ENCODE measurements at places on chromosomes 4 and X. TPM values are rescaled to one million over a fixed set of nuclear protein-coding genes. Genes with fewer than 3 reads are reported as not detected.

TIMM17B gene
- 96.8 TPM for total RNA-seq

ARR3 gene
- total RNA-seq: not detected

SULT1B1 gene
- 0.27 TPM for total RNA-seq

GABRG1 gene
- not detected for total RNA-seq

ZNF157 gene
- total RNA-seq: not detected

DNA sequence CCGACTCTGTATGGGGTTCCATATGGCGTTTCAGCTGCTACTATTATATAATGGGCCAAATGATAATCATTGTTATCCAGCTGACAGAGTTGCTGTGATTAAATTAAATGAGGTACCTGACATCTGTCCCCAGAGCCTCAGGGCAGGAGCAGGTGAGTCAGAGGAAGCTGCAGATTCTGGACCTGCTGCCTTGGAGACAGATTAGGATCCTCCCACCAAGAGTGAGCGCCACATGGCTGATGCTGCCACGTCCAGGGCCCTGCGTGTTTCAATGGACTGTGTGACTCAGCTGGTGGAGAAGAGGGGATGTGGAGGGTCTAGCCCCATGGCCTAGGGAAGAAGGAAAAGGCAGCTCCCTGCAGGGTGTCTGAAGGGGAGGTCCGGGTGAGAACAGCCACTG, 28.3 kb upstream of the UXT start:
- no peak overlapping the region for H3K27ac ChIP-seq
- H3K36me3 ChIP-seq: no peaks in the 10 kb centered on the region
- no peak overlapping the region for H3K4me3 ChIP-seq
- H3K27me3 ChIP-seq: peaks cover 61% of the 10 kb centered on the region
- no peaks in the 10 kb centered on the region for H3K4me1 ChIP-seq

GRCh38 chrX:44060221-44060620, 87.0 kb upstream of the NDP start:
- no peaks in the 10 kb centered on the region for H3K36me3 ChIP-seq
- no peak overlapping the region for H3K4me3 ChIP-seq
- H3K4me1 ChIP-seq: peaks cover 8% of the 10 kb centered on the region
- no peak overlapping the region for H3K27ac ChIP-seq
- no peak for DNase-seq
- peaks cover 13% of the 10 kb centered on the region for H3K27me3 ChIP-seq

GRCh38 chrX:138150709-138151108, 560.8 kb downstream of the FGF13 start:
- H3K36me3 ChIP-seq: no peaks in the 10 kb centered on the region
- no peak overlapping the region for H3K4me3 ChIP-seq
- H3K4me1 ChIP-seq: no peaks in the 10 kb centered on the region
- no peaks in the 10 kb centered on the region for H3K27me3 ChIP-seq
- no peak overlapping the region for H3K27ac ChIP-seq

GRCh38 chrX:40570346-40571093, 10.2 kb upstream of the ATP6AP2 start:
- peaks cover 13% of the 10 kb centered on the region for H3K27me3 ChIP-seq
- H3K4me3 ChIP-seq: no peak overlapping the region
- no peaks in the 10 kb centered on the region for H3K36me3 ChIP-seq
- no peak for DNase-seq

GRCh38 chrX:41043196-41043595, 42.0 kb upstream of the USP9X start:
- no peaks in the 10 kb centered on the region for H3K27me3 ChIP-seq
- no peak overlapping the region for H3K27ac ChIP-seq
- peaks cover 10% of the 10 kb centered on the region for H3K4me1 ChIP-seq
- H3K36me3 ChIP-seq: no peaks in the 10 kb centered on the region

DNA sequence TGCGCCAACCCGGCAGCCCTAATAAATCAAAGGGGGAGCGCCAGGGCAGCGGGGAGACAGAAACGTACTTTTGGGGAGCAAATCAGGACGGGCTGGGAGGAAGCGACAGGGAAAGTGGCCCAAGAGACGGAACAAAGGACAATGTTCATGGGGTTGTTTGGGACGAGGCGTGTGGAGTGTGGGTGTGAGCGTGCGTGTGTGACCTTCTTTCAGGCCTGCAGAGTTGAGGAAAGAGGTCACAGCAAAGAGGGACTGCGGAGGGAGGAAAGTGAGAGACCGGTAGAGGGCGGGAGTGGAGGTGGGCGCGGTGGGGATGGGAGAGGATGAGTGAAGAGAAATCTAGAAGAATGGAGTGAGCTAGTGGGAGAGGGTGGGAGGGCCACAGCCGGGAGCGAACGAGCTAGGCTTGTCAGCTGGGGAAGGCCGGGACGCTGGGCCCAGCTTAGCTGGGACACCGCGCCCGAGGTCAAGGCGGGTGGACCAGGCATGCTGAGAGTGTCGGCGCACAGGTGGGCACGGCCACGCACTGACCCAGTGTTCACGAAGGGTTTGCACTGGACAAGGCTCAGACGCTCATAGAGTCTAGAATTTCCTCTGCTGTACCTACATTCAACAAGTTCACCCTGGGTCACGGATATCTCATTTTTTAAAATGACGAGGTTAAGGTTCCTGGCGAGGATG, 14.7 kb upstream of the PITX2 start:
- no peaks in the 10 kb centered on the region for H3K36me3 ChIP-seq
- no peak overlapping the region for H3K27ac ChIP-seq
- no peaks in the 10 kb centered on the region for H3K4me1 ChIP-seq
- no peak for DNase-seq

DNA sequence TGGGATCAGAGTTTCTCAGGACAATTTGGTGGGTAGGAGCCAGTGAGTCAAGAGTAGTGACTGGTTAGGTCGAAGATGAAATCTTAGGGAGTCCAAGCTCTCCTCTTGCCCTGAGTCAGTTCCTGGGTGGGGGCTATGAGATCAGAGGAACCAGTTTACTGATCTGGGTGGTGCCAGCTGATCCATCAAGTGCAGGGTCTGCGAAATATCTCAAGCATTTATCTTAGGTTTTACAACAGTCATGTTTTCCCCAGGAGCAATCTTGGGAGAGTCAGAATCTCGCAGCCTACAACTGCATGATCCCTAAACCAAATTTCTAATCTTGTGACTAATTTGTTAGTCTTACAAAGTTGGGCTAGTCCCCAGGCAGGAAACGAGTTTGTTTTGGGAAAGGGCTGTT, 1833.2 kb upstream of the PCDH7 start:
- no peaks in the 10 kb centered on the region for H3K27me3 ChIP-seq
- DNase-seq: no peak
- H3K27ac ChIP-seq: no peak overlapping the region
- no peaks in the 10 kb centered on the region for H3K4me1 ChIP-seq
- H3K36me3 ChIP-seq: no peaks in the 10 kb centered on the region

- H3K27ac ChIP-seq: no peak overlapping the region
- no peaks in the 10 kb centered on the region for H3K36me3 ChIP-seq
- H3K27me3 ChIP-seq: no peaks in the 10 kb centered on the region
- no peak overlapping the region for H3K4me3 ChIP-seq
Measured at GRCh38 chrX:31445542-31445941, 373.7 kb upstream of the FTHL17 start.

- DNase-seq: no peak
- H3K4me3 ChIP-seq: no peak overlapping the region
- no peak overlapping the region for H3K27ac ChIP-seq
Measured at GRCh38 chrX:39811376-39811775, 286.4 kb downstream of the BCOR start.

- H3K27ac ChIP-seq: no peak overlapping the region
- peaks cover 9% of the 10 kb centered on the region for H3K36me3 ChIP-seq
- no peak for DNase-seq
- no peaks in the 10 kb centered on the region for H3K4me1 ChIP-seq
- no peaks in the 10 kb centered on the region for H3K27me3 ChIP-seq
Measured at GRCh38 chr4:709348-709747, 3.7 kb downstream of the PCGF3 start.

DNA sequence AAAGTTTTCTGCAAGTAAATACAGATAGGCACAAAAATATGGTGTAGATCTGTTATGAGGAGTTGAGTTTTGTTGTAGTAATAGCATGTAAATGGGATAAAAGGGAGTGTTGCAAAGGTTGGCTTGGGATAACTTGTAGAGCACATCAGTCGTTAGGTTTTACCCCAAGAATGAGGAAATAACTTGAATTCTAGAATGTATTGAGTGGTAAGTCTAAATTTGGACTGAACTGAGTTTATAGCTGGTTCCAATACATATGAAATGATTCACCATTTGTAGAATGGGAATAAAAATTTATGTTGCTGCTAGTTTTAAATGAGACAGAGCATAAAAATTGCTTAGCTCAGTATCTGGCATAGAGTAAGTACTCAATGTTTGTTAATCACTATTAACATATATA, 719.2 kb downstream of the FSTL5 start:
- no peaks in the 10 kb centered on the region for H3K27me3 ChIP-seq
- no peak overlapping the region for H3K27ac ChIP-seq
- H3K4me1 ChIP-seq: no peaks in the 10 kb centered on the region

- no peak overlapping the region for H3K4me3 ChIP-seq
- no peak for DNase-seq
- H3K36me3 ChIP-seq: peaks cover 8% of the 10 kb centered on the region
- peaks cover 17% of the 10 kb centered on the region for H3K4me1 ChIP-seq
- no peak overlapping the region for H3K27ac ChIP-seq
Measured at GRCh38 chr4:139972305-139972704, 181.7 kb downstream of the MAML3 start.

DNA sequence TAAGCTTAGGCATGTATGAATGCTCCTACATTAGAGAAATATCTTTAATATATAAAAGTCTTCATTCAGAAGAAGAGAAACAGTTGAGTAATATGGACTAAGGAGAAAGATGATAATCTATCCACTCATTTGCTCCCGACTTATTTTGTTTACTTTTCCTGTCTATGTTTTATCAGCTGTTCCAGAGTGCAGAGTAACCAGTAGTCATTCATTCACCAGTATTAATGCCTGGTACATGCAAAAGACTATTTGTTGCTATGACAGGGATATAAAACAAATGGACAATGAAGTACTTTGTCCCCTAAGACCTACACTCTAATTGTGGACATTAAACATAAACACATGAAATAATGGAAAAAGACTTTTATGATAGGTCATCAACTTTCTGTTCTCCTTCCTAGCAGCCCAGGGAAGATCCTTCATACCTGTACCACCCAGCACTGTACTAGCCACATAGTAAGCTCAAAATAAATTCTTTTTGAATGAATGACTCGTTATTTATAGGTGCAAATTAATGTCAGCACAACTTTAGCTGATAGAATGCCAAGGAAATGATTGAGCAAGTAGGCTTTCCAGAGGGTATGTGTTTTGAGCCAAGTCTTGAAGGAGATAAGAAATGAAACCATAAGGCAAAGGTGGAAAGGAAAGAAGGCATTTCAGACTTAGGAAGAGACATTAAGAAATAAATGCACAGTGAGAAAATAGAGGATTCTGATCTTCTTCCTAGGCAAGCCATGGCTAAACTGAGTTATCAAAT, 45.0 kb upstream of the IL13RA1 start:
- H3K27ac ChIP-seq: no peak overlapping the region
- H3K36me3 ChIP-seq: no peaks in the 10 kb centered on the region
- H3K4me3 ChIP-seq: no peak overlapping the region

GRCh38 chr4:168634276-168634802, 137.5 kb downstream of the PALLD start:
- H3K27ac ChIP-seq: no peak overlapping the region
- no peaks in the 10 kb centered on the region for H3K27me3 ChIP-seq
- DNase-seq: no peak
- H3K4me1 ChIP-seq: peaks cover 20% of the 10 kb centered on the region

- no peak overlapping the region for H3K27ac ChIP-seq
- no peaks in the 10 kb centered on the region for H3K27me3 ChIP-seq
- no peak for DNase-seq
- H3K36me3 ChIP-seq: no peaks in the 10 kb centered on the region
Measured at GRCh38 chrX:78753571-78753970, 6.1 kb downstream of the LPAR4 start.

- no peaks in the 10 kb centered on the region for H3K27me3 ChIP-seq
- H3K4me3 ChIP-seq: no peak overlapping the region
- DNase-seq: no peak
- H3K4me1 ChIP-seq: no peaks in the 10 kb centered on the region
- H3K36me3 ChIP-seq: no peaks in the 10 kb centered on the region
- no peak overlapping the region for H3K27ac ChIP-seq
Measured at GRCh38 chr4:119525771-119526712, 102.6 kb downstream of the PDE5A start.

DNA sequence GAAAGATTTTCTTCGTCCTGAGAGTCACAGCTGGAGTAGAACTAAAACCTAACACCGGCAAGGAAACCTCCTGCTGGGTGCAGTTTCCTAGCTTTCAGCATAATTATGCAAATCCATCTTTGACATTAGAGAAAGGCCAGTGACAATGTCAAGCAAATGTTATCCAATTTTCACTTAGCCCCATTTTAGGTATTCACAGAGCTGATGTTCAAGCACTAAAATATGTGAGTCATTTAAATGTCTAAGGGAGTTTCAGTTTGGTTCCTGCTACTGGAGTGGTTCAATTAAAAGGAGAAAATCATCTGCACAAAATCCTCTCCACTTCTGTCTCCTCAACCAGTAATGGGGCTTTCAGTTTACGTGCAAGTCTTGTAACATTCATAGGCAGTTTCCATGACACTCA, 37.1 kb upstream of the AMOT start:
- H3K36me3 ChIP-seq: no peaks in the 10 kb centered on the region
- no peaks in the 10 kb centered on the region for H3K27me3 ChIP-seq
- DNase-seq: no peak
- H3K4me1 ChIP-seq: no peaks in the 10 kb centered on the region
- no peak overlapping the region for H3K27ac ChIP-seq

DNA sequence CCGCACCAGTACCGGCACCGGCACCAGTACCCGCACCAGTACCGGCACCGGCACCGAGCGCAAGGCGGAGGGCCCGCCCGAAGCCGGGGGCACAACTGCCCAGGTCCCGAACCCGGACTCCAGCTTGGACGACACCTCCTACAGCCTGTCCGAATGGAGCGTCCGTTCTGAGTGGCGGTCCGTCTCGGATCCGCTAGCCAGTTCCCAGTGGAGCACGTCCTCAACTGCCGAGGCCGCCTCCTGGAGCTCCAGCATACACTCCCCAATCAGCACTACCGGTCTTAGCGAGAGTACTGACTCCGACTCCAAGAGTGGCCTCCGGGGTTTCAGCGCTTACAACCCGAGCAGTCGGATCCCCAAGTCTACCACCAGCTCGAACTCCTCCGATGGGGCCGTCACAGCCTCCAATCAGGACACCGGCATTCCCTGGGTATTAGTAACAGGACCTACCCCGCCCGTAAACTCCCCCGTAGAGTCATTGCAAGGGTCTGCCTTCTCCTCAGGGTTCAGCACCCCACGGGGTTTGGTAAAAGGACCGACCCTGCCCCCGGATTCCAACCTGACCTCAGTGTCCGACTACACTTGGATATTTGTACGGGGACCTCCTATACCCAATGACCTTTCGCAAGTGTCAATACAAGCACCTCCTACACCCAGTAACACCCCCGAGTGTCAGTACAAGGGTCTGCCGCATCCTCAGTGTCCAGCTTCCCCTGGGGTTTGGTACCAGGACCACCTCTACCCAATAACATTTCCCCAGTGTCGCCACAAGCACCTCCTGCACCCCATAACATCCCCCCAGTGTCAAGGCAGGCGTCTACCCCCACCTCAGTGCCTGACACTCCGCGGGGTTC, 721 bp upstream of the MAOA start:
- H3K4me3 ChIP-seq: peak overlapping the region; percentile 71
- peak; percentile 28 for DNase-seq
- H3K27ac ChIP-seq: no peak overlapping the region
- H3K4me1 ChIP-seq: peaks cover 8% of the 10 kb centered on the region

- no peaks in the 10 kb centered on the region for H3K4me1 ChIP-seq
- H3K4me3 ChIP-seq: no peak overlapping the region
- peak; percentile 44 for DNase-seq
- H3K36me3 ChIP-seq: no peaks in the 10 kb centered on the region
- no peak overlapping the region for H3K27ac ChIP-seq
Measured at GRCh38 chrX:1673337-1673736, 58.5 kb downstream of the ASMT start.

Data from Calu3 (cell line).